ENCODE measurements at places on chromosomes 3 and 15.

GRCh38 chr3:119073258-119074001 is 38.8 kb upstream of the IGSF11 start:
- no peak for DNase-seq

- no peak for DNase-seq
Measured at GRCh38 chr15:77179541-77179998, 108.7 kb upstream of the TSPAN3 start.

DNA sequence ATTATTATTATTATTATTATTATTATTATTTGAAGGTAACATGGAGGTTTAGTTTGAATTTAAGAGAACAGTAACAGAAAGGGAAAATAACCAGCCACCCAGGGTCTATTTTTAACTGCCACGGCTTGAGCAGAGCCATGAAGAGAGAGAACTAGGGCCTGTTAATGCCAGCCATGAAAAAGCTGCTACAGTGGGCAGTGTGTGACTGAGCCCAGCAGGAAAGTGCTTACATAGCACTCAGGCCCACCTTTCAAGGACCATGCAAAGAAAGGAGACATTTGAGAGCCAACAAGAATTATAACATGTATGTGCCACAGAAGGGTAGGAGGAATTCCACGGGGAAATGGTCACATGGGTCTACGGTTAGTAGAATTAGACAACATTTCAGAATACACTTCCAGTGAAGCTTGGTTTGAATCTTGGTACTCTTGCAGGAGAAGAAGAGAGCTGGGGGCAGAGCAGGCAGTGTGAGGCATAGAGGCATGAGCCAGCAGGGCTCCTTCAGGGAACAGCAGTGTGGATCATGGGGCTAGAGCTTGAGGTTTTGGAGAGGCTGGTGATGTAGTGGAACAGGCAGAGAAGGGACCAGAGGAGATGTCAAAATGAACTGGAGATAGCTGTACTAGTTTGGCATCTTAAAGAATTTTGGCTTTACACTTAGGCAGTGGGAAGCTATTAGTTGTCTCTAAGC is 140.7 kb downstream of the CMSS1 start:
- DNase-seq = no peak

DNA sequence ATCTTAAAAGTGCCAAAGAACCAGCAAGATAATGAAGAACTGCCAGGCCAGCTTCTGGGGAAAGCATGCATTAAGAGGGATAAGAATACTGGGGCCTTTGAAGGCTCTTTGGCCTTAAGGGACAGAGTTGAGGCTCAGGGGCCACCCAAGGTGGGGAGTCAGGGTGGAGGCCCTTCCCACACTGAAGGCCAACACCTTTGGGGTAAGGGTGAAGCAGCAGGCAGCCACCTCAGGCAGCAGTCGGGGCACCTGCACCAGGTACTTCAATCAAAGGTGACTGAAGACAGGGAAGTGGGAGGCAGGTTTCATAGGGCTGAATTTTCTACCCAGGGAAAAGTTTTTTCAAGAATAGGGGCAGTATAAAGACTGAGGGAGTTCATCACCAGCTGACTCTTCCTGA is 87.7 kb upstream of the KLF13 start:
- no peak for DNase-seq

DNA sequence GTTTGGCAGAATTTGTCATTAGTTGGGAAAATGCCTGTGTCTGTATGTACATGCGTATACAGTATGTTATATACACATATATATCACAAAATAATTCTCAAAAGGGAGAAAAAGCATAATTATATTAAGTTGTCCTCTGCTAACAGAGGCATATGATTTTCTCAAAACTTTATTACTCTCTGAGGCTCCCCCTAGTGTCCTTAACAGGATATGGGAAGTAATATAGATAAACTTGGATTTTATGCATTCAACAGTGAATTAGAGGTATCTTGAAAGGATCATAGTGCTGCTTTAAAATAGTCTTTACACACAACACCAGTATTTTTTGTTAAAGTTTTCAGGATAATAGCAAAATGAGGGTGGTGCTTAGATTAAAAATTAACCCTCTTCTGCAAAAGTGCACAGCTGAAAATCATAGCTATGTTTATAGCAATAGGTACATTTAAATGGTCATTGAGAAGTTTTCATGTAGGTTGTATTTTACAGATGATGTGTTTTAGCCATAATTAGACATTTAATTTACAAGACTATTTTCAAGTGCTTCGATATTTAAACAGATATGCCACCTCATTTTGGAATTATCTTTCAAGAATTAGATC is 454.0 kb upstream of the ROBO2 start:
- DNase-seq = no peak

- no peak for DNase-seq
Measured at GRCh38 chr3:42814246-42814645, 5.0 kb downstream of the ACKR2 start.

GRCh38 chr3:53939086-53939582 is 47.5 kb upstream of the SELENOK start:
- no peak for DNase-seq

- DNase-seq = no peak
Measured at GRCh38 chr3:48186631-48187300, 1.5 kb downstream of the CDC25A start.

DNA sequence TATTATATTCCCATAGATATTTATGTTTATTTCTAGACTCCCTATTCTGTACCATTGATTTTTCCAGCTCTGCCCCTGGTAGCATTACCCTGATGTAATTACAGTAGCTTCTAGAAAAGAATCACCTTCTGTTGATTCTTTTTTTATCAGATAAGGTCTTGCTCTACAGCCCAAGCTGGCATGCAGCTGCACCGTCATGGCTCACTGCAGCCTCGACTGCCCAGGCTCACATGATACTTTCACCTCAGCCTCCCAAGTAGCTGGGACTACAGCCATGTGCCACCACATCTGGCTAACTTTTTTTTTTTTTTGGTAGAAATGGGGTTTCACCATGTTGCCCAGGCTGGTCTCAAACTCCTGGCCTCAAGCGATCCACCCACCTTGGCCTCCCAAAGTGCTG is 41.8 kb downstream of the SLC24A1 start:
- no peak for DNase-seq

- no peak for DNase-seq
Measured at GRCh38 chr3:122082357-122082756, 27.2 kb downstream of the CD86 start.

- DNase-seq = no peak
Measured at GRCh38 chr3:157274644-157275137, 114.7 kb upstream of the CCNL1 start.

DNA sequence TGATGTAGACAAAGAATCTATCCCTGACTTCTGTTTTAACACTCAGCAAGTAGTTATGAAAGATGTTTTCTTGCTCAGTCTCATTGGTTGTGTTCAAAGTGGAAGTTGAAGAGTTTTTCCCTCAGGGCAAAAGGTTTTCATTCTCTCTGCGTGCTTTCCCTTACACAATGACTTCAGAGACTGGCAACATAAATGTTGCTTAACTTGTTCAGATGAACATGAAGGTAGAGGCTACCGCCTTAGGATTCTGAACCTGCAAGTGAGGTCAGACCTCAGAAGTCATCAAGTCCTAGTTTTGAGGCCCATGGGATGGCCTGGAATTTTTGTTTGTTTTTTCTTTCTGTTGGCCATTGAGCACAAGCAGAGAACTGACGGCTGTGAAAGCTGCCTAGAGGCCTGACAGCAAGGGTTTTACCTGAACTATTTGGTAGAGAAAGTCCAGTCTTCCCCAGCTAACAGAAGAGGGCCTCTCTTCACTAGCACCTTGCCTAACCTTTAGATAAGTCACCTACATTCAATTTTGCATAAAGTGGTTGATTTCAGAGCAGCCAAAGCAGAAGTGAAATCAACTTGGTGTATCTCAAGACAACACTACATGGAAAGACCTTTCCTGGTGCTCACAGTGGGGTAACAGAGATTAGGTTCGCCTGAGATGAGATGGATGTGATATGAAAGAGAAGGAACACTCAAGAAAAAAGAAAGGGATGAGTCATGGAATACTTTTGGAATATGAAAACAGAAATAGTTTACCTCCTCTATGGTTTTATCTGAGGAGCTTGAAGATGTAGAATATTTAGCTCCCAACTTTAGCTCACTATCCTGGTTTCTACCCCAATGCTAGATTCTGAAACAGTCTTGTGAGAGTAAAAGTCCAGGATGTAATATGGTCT is 53.6 kb upstream of the AP4E1 start:
- peak; percentile 25 for DNase-seq

DNA sequence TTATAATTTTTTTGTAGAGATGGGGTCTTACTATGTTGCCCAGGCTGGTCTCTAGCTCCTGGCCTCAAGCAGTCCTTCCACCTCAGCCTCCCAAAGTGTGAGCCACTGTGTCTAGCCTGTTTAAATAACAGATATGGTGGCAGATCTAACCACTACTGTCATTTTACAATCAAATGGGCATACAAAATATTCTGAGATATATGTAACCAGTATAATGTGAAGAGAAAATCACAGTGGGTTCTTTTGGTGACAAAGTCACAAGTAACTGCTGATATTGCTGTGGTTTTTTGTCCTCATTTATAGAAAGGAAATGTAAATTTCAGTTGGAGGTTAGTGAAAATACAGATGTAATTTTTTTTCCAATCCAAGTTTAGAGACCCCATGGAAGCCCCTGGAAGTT is 58.6 kb upstream of the ARHGEF3 start:
- DNase-seq = no peak

GRCh38 chr15:55241186-55241585 is 44.4 kb upstream of the RSL24D1 start:
- no peak for DNase-seq

DNA sequence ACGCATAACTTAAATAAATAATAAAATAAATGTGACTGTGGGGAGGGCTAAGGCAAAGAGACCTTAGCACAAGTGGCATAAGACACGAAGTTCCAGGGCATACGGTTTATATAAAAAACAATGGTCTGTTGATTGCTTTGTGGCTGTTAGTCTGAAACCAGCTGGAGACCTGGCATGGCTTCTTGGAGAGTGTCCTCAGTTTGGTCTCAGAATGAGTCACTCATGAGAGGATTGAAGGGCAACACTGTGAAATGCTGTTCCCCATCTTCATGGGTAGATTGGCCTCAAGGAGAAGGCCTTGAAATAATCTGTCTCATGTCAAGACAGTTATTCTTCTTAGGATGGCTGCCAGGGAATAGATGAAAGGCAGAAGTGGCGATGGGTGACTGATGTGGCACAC is 62.2 kb downstream of the SOX2 start:
- DNase-seq = no peak

GRCh38 chr15:45664451-45664850 is 29.6 kb downstream of the SQOR start:
- DNase-seq = no peak
